ENCODE measurements at places on chromosomes 12 and 14.
A peak's percentile ranks its signal among the peaks of the same experiment; 100 is the strongest.

DNA sequence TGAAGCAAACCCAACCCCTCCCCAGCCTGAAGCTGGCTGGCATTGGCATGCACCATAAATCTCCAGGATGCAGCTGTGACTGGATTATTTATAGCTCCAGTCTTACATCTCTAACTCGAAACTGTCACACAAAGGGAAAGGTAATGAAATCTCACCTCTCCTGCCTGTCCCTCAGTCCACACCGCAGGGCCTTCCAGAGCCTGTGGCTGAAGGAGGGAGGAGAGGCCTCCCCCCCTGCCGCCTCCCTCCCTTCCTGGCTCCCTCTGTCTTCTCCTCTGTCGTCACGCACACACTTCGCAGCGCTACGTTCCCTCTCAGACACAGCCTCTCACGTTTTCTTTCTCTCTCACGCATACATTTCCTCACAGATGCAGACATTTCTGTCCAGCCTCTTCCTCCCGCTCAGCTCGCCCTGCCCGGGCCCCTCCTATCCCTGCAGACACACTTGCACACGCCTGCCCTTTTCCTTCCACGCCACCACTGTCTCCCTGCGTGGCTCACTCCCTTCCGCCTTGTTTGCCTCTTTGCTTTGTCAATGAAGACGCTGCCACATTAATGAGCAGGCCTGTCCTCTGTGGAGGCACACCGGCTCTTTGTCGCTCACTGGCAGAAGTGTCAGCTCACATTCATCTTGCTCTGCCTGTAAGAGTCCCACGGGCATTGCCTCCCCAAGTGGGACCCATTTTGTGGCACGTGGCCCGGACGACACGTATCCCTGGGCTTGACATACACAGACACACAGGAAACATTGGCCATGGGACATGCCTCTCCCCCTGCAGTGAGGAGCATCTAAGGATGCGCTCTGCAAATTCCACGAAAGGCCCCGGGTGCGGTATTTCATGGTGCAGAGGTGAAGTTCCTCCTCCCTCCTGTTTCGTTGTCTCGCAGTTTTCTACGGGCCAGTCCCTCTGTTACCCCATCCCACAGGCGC, 27.9 kb downstream of the IRF2BPL start:
- H3K27me3 ChIP-seq: no peaks in the 10 kb centered on the region
- peak; percentile 54 for DNase-seq
- peaks cover 18% of the 10 kb centered on the region for H3K4me1 ChIP-seq
- H3K27ac ChIP-seq: no peak overlapping the region
- peak overlapping the region; percentile 4 for H3K4me3 ChIP-seq

GRCh38 chr12:109762071-109762672, 48.5 kb downstream of the FAM222A start:
- no peak overlapping the region for H3K27ac ChIP-seq
- peaks cover under 1% of the 10 kb centered on the region for H3K36me3 ChIP-seq
- DNase-seq: peak; percentile 4
- H3K4me3 ChIP-seq: no peak overlapping the region

DNA sequence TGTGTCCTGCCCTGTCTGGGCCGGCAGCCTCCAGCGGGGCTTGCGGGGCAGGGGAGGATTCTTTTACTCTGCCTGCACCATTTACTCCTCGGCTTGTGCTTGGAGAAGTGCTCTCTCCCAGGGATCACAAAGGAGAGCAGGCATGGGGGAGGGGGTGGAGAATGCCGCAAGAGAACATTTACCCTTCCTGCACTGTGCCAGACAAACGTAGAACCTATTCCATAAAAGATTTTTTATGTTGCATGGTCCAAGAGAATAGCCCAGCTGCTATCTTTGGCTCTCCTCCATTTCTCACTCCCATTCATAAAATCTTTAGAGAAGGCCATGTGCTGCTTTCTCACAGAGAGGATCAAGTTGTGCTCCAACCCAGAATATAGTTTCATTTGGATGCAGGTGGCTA, 159.4 kb downstream of the SPTSSA start:
- no peak overlapping the region for H3K4me3 ChIP-seq
- no peaks in the 10 kb centered on the region for H3K36me3 ChIP-seq
- H3K4me1 ChIP-seq: no peaks in the 10 kb centered on the region
- H3K27me3 ChIP-seq: no peaks in the 10 kb centered on the region
- H3K27ac ChIP-seq: no peak overlapping the region

DNA sequence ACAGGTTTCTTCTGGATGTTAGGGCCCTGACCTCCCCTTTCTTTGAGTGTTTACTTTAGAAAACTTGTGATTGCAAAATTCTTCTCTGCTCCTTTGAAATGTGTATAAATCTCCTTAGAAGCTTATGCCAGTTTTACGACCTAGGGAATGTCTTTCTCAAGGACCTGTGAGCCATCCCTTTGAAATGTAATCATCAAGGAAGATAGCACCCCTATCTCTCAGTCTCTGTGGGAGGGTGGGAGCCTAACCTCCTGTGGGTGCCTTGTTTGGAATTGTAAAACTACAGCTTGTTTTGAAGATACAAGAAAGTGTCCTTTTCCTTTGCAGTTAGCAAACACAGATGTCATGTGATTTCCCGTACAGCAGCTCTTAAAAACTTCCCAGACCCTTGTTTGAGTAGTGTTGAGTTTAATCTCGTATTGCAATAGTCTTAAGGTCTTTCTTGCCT, 3.3 kb downstream of the OR10AD1 start:
- no peaks in the 10 kb centered on the region for H3K27me3 ChIP-seq
- H3K4me1 ChIP-seq: peaks cover 34% of the 10 kb centered on the region
- peak overlapping the region; percentile 85 for H3K4me3 ChIP-seq
- peak; percentile 44 for DNase-seq
- H3K27ac ChIP-seq: peak overlapping the region; percentile 99

DNA sequence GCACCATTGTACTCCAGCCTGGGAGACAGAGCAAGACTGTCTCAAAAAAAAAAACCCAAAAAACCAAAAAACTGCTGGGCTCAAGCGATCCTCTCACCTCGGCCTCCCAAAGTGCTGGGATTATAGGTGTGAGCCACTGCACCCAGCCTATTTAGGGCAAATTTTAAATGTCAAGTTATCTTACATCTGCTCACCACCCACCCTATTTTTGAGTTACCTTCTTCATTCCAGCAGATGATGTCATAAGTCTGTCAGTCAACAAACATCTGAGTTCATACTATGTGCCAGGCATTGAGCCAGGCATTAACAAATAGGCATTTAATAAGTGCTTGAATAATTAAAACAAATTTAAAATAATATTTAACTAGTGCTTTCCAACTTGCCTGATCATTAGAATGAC, 21.5 kb downstream of the BATF start:
- no peaks in the 10 kb centered on the region for H3K27me3 ChIP-seq
- peaks cover 72% of the 10 kb centered on the region for H3K36me3 ChIP-seq
- H3K27ac ChIP-seq: peak overlapping the region; percentile 99
- DNase-seq: no peak

DNA sequence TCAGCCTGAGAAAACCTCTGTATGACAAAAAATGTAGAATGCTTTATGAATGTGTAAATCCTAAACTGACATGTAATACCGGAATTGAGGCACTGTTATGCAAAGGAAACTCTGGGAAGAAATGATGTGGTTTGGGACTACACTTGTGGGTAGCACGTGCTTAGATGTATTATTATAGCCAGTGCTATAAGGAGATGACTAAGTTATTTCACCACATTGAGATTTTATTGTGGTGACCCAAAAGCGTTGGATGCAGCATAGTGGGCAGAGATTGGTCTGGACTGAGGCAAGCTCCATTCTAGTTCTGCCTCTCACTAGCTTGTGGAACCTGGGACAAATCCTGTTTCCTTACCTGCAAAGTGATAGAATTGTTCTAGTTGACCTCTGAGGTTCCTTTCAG, 172.2 kb downstream of the SNAPC1 start:
- DNase-seq: peak; percentile 31
- H3K4me1 ChIP-seq: peaks cover 8% of the 10 kb centered on the region
- no peak overlapping the region for H3K27ac ChIP-seq
- H3K27me3 ChIP-seq: peaks cover 27% of the 10 kb centered on the region
- no peaks in the 10 kb centered on the region for H3K36me3 ChIP-seq

- H3K27me3 ChIP-seq: no peaks in the 10 kb centered on the region
- no peaks in the 10 kb centered on the region for H3K4me1 ChIP-seq
- peaks cover 10% of the 10 kb centered on the region for H3K36me3 ChIP-seq
- no peak overlapping the region for H3K4me3 ChIP-seq
These were observed 206.8 kb downstream of the SYNE2 start for GRCh38 chr14:64059454-64060198.
